ENCODE measurements at places on chromosomes 3 and 15. TPM values are rescaled to one million over a fixed set of nuclear protein-coding genes. Genes with fewer than 3 reads are reported as not detected.

Gene ALDH1L1
- total RNA-seq = 0.19 TPM

Gene RBP2
- total RNA-seq = not detected

Gene NR2E3
- 0.18 TPM for total RNA-seq

Gene KIF23
- total RNA-seq = 91.2 TPM

Gene NR2F2
- 23.6 TPM for total RNA-seq

Gene HESX1
- total RNA-seq = 0.23 TPM

Gene ILDR1
- total RNA-seq = not detected

Gene SCAANT1
- total RNA-seq = not detected

Gene NOP10
- 546 TPM for total RNA-seq

Gene HAPLN3
- total RNA-seq = 40.0 TPM

Gene NDN
- total RNA-seq = not detected

Gene PTPN9
- total RNA-seq = 47.4 TPM

Gene MYO5C
- 5.4 TPM for total RNA-seq

Gene GOLGA8T
- 0.66 TPM for total RNA-seq

Gene NOX5
- total RNA-seq = 0.38 TPM

Gene PLA2G4D
- total RNA-seq = not detected

Gene C3orf49
- total RNA-seq = not detected

Gene GPR15
- total RNA-seq = not detected

Gene ZIC1
- 0.07 TPM for total RNA-seq

Gene MINAR1
- total RNA-seq = 0.71 TPM

Gene TAGLN3
- not detected for total RNA-seq

Gene PARP16
- total RNA-seq = 10.5 TPM

Gene KY
- total RNA-seq = not detected

Gene HEMK1
- total RNA-seq = 3.5 TPM

Gene ADAMTS17
- total RNA-seq = 0.20 TPM

Gene CMC1
- 51.3 TPM for total RNA-seq

Gene IQCF6
- not detected for total RNA-seq

Gene PTX3
- total RNA-seq = 0.80 TPM
